ENCODE measurements at places on chromosomes 5 and 9.

DNA sequence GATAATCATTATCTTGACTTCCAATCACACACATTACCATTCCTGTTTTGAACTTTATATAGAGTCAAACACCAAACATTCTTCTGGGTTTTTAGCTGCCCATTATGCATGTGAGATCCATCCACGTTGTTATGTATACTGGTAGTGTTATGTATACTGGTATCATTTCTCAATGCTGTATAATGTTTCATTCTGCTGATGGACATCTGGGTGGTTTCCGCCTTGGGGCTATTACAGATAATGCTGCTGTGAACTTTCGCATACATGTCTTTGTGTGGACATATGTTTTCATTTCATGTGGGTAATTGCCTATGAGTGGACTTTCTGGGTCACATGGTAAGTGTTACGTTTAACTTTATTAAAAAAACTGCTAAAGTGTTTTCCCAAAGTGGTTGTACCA, 217.8 kb upstream of the EFNA5 start:
- no peak for DNase-seq

DNA sequence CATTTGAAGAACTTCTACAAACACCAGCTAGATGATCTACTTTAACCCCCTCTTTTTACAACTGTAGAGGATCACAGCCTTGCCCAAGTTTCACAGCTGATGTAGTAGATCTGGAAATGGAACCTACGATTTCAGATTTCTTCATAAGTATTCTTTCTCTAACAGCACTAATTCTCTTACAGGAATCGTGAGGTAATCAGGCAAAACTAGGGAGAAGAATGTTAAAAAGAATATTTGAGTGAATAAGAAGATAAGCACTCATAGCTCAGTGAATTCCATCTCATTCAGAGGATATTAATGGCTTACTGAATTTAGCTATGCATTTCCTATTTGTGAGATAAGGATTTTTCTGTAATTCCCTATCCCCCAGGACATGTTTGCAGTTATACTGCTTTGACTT, 42.1 kb downstream of the NADK2 start:
- no peak for DNase-seq

GRCh38 chr5:69131304-69131703, 35.6 kb upstream of the CCNB1 start:
- no peak for DNase-seq

DNA sequence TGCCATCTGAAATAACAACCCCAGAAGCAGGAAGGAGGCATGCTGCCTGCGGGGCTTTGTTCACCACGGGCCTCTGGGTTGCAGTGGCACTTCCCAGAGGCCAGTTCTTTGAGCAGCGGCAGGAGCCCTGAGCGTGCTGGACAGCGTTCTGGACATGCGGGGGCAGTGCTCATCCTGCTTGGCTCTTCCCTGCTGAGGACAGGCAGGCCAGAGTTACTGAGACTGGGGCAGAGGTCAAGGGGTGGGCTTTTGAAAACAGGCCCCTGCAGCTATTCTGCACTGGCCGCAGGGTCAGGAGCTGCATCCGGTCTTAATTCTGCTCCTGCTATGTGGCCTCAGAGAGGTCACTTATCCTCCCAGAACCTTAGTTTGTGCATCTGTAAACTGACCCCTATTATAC, 258.6 kb downstream of the FSTL4 start:
- peak; percentile 43 for DNase-seq

DNA sequence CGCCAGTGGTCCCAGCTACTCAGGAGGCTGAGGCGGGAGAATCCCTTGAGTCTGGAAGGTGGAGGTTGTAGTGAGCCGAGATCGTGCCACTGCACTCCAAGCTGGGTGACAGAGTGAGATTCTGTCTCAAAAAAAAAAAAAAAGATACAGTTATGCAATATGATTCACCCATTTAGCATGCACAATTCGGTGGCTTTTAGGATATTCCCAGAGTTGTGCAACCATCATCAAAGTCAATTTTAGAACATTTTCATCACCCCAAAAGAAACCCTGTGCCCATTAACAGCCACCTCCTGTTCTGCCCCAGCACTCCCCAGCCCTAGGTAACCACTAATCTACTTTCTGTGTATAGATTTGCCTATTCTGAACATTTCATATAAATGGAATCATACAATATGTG, 4.3 kb upstream of the DHFR start:
- no peak for DNase-seq

All from eye (tissue), 1 donor.